Substantia nigra (tissue), 51 donors: ENCODE measurements at places on chromosomes 2 and 18.

GRCh38 chr2:237234268-237234667 lies 148.6 kb downstream of the COPS8 start:
- no peak for DNase-seq

DNA sequence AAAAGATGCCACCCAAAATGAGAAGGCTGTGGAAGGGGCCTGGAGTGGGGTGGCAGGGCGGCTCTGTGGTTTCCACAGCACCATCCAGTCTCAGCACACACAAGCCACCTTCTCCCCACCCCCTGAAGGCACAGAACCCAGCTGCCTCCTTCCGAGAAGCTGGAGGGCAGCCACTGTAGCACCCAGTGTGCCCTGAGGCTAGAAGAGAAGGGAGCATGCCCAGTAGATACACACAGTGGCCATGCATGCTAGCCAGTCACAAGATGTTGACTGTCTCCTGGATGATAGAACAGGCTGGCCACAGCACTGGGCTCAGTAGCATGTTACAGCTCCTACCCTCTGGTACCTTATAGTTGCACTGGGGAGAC lies 148.9 kb upstream of the EPAS1 start:
- DNase-seq: no peak

DNA sequence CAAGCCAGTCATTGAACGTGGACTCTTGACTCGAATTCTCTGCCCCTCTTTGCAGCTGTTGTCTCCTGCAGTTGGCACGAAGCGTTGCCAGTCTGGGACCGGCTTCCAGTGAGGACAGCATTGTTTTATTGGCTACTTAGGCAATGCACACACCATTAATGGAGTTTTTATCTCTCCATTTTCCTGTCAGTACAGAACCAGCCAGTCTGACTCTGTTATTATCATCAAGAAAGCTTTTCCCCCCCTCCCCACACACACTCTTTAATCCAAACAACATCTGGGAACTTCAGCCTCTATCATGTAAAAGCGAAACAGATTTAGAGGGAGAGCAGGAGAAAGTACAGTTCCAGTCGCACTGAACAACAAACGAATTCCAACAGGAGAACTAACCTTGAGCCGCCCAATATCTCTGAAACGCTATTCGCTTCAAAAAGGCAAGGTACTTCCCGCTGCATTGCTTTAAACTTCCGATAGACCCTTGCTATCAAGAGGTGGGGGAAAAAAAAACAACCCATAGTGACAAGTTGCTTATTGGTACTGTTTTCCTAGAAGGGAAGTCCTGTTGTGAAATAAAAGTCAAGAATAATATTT lies 38.2 kb downstream of the ACVR1 start:
- peak; percentile 18 for DNase-seq

DNA sequence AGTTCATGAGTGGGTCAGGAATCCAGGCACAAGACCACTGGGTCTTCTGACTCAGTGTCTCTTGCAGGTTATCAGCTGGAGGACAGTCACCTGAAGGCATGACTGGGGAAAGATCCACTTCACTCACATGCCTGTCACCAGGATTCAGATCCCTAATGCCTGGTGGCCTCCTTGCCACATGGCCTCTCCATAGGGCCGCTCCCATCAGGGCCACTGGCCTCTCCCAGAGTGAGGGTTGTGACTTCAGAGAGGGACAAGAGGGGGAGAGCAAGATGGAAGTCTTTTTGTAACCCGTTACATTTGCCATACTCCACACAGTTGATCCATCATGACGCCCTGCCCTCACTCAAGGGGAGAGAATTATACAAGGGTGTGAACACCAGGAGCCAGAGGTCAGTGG lies 13.0 kb upstream of the OTOS start:
- DNase-seq: no peak

- no peak for DNase-seq
Measured at GRCh38 chr2:62091471-62091870, 104.4 kb upstream of the B3GNT2 start.

GRCh38 chr2:28432362-28432761 lies 39.7 kb downstream of the FOSL2 start:
- DNase-seq: no peak

DNA sequence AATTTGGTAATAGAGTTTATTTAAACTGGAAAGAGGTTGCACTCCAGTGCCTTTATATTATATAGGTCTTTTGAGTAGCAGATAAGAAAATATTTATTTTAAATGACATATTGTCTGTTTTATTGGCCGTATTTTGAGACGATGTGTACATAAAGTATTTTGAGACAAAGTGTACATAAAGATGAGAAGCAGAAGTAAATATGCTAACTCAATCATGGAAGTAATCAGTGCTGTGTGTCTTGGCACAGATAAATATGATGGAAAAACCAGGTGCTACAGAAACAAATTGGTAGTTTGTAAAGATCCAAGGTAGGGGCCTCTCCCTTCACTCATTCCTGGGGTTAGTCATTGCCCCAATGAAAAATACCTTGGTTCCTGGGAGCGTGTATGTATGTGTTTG lies 382.9 kb downstream of the DSEL start:
- no peak for DNase-seq

GRCh38 chr2:7508296-7508943 lies 591.2 kb downstream of the RNF144A start:
- no peak for DNase-seq

GRCh38 chr18:10872304-10872703 lies 277.1 kb downstream of the PIEZO2 start:
- DNase-seq: no peak

GRCh38 chr2:40886100-40886499 lies 434.2 kb upstream of the SLC8A1 start:
- no peak for DNase-seq

DNA sequence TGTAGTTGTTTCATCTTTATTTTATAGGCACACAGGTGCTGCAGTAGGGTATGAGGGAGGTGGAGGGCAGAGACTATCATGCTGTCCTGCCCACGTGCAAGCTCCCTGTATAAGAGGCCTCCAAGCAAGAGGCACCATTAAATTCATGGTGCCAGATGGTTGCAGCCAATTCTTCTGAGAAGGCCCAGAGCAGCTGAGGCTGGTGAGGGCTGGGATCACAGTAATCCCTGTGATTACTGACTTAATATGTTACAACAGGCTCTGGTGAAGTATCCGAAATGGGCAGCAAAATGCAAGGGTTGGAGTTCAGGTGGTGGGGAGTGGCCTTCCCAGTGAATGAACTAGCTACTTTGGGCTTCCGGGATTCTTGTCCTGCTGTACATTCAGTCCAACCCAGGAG lies 191.9 kb upstream of the SMAD2 start:
- DNase-seq: no peak

GRCh38 chr2:178910005-178910404 lies 102.8 kb upstream of the TTN start:
- DNase-seq: no peak

DNA sequence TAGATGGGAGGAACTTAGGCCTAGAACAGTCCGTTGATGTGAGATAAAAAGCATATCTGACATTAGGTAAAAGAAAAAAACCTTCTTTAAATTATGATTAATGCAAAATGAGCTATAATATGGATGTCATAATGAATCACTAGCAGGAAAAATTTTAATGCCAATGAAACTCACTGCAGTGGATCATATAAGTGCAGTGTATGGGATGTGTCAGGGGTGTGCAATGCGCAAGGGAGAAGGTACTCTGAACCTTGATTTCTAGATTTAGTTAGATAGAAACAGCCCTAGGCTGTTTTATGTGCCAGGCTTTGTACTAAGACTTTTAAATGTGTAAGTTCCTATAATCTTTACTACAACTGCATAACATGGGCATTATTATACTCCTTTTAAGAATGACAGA lies 50.4 kb upstream of the NXPH2 start:
- no peak for DNase-seq

- DNase-seq: no peak
Measured at GRCh38 chr2:239919774-239920692, 105.1 kb downstream of the NDUFA10 start.

DNA sequence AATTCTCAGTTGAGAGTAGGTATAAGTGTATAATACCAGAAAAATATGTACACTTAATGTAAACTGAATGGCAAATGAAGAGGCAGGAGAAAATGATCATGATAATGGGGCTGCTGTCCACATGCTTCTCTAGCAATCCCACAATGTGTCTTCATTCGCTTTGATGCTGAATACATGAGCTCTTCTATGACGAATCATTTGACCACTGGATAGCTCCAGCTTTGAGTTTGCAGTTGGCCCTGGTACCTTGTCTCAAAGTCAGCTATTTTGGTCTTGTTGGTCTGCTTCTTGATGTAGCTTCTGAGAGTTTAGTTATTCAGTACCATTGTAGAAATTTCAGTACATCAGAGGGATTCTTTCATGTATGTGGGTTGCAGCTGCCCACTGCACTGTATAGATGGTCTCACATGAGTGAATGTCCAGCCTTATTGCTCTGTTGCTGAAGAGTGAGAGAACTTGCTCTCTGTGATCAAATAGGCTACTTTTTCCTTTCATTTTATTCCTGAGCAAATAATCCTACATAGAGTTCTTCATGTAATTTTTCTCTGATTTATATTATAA lies 105.1 kb downstream of the TTC27 start:
- DNase-seq: no peak

- DNase-seq: no peak
Measured at GRCh38 chr2:26651470-26651771, 10.3 kb upstream of the CIB4 start.

- DNase-seq: no peak
Measured at GRCh38 chr18:75088021-75088506, 120.9 kb downstream of the PTGR3 start.

GRCh38 chr2:240926516-240927389 lies 20.6 kb downstream of the CROCC2 start:
- DNase-seq: no peak

- no peak for DNase-seq
Measured at GRCh38 chr2:203777030-203777429, 70.6 kb downstream of the CD28 start.

DNA sequence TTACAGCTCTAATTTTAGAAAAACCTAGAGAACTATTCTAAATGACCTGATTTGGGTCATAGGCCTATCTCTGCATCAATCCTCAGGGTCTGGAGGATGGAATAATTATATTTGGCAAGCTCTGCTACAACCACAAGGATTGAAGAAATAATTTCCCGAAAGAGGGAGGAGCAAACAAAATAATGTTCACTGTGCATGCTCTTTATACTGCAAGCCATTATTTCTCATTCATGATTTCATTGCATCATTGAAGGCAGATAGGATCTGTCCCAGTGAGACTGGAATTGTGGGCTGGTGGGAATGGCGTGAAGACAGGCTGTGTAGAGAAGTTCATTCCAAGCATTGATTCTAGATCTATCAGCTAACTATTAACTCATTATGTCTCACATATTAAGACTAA lies 12.7 kb upstream of the MAPRE2 start:
- DNase-seq: no peak

DNA sequence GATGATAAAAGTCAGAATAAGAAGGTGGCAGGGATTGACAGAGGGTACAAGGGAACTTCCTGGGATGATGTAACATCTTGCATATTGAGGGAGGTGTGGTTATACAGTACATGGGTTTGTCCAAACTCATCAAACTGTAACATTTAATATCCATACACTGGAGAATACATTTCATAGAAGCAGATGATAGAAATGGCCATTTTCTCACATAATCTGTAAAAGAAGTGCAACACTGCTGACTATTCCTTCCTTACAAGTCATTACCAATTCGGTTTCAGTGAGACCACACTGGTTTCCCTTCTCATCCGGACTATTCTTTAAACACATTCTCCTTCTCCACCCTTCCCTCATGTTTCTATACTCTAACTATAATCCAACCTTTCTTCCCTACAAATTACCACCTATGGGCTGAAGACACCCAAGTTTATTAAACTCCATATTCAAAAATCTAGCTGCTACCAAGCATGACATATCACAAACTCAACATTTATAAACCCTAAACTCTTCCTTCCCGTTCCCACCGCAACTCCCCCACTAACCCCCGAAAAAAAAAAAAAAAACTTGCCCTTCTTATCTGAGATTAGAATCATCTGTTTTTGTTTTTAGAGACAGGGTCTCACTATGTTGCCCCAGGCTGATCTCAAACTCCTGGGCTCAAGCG lies 1.6 kb downstream of the COX7A2L start:
- no peak for DNase-seq

GRCh38 chr2:237223201-237223861 lies 137.6 kb downstream of the COPS8 start:
- DNase-seq: no peak

DNA sequence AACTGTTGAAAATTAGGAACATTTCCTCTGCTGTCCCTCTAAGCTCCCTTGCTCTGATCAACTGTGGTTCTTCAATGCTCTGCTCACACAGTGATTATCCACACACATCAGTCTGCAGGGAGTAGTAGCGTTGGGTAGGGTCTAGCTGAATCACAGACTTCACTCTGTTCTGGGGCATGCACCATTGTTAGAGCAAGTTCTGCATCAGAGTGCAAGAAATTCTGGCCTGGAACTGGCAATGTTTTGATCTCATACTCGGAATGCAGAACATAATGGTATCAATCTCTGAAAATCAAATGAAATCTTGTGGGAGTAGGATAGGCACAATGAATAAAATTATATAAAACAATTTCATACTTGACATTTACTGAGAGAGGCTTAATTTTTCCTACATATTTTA lies 55.3 kb downstream of the HRH4 start:
- no peak for DNase-seq

DNA sequence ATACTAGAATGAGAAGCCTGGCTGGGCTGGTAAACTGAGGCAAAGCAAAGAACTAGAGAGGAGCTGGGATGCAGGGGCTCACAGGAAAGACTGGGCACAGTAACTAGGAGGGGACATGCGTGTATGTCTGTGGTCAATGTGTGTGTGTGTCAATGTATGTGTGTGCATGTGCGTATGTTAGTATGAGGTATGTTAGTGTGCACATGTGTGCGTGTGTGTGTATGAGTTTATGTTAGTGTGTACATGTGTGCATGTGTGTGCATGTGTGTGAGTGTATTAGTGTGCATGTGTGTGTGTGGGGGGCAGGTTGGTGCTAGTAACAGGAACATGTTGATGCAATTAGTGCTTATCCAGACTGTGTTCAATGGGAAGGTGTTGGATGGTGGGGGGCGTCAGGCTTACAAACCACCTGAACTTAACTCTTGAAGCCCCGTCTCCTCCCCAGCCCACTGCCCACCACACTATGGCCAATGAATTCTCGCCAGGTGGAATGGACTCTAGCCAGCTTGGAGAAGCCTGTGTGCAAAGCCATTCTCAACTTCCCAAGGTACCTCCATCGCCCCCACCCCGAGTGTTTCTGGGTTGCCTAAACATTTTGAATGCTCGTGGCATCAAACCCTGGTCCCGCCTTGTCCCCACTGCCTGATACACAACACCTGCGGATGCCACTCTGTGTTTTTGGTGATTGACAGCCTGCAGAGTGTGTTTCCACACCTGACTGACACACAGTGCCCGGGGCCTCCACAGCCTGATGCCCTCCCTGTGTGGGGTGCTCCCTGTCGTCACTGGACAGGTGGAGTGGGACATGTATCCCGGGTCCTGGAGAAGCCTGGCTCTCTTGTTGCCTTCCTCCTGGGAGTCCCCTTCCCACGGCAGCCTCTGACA lies 90.1 kb upstream of the ASB18 start:
- DNase-seq: no peak
